ENCODE measurements at places on chromosomes 16 and 17. TPM values are rescaled to one million over a fixed set of nuclear protein-coding genes. Genes with fewer than 3 reads are reported as not detected.

GRCh38 chr17:42669977-42670788, 6.6 kb downstream of the PLEKHH3 start:
- DNase-seq: peak; percentile 67

DNA sequence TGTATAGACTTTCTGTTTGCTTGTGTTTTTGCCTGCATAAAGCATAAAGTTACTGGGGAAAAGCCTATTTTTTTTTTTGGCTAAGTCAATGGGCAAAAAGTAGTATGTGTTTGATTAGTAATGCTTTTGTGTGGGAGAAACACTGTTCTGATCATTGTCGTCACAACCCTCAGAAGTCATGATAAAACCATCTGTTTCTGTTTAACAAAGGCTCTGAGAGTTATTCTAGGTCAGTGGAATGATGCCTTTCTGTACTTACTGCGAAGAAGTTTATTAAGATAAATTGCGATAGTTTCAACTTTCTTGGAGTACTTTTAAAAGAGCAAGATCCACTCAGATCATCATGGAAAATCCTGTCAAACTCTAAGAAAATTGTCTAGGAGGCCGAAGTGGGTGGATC, 80.9 kb downstream of the PRKCA start:
- no peak for DNase-seq

- DNase-seq: peak; percentile 84
These were observed 7.4 kb upstream of the ARMC7 start for GRCh38 chr17:75102385-75102821.

GRCh38 chr17:21239680-21240368, 13.4 kb downstream of the NATD1 start:
- DNase-seq: no peak

- DNase-seq: no peak
These were observed 2.0 kb downstream of the YWHAE start for GRCh38 chr17:1398028-1398427.

The ZNF48 gene
- polyA plus RNA-seq: 9.9 TPM

DNA sequence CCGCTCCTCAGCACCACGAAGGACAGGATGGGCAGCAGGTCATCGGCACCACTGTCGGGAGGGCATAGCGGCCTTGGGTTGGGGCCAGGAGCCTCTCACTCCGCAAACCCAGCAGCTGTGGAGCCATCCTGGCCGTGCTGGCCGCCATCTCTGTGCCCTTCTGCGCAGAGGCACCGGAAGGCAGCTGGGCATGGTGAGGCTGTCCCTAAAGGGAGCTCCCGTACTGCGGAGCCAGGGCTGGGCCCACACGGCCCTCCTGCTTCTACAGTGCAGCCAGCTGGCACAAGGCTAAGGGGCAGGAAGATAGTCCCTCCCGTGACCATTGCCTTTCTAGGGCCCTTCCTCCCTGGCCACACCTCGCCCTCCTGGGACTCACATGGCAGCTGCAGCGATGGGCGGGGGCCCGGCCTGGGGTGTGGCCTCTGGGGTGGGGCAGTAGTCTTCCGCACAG, 7.0 kb upstream of the SPATA2L start:
- no peak for DNase-seq

The SSTR5 gene
- polyA plus RNA-seq: not detected

- DNase-seq: no peak
These were observed 1.7 kb downstream of the MLST8 start for GRCh38 chr16:2206780-2207433.

The OR1A1 gene
- not detected for polyA plus RNA-seq

GRCh38 chr17:1197781-1198490, 18.2 kb upstream of the ABR start:
- peak; percentile 91 for DNase-seq

DNA sequence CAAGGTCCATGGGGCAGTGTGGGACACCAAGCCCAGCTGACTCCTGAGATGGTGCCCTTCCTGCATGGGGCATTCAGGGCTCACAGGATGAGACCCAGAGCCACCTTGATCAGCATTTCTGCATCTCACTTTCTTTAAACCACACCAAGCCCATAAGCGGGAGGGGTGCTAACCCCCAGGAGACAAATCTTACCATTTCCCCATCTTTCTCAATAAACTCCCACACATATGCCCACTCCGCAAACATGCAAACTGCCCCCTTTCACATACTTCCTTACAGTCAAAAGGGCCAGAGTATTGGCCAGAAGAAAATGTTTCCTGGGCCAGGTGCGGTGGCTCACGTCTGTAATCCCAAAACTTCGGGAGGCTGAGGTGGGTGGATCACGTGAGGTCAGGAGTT, 3.7 kb upstream of the SLC39A11 start:
- no peak for DNase-seq

GRCh38 chr16:6977291-6977690, 355.4 kb upstream of the RBFOX1 start:
- DNase-seq: no peak

The FBXW10B gene
- polyA plus RNA-seq: not detected

DNA sequence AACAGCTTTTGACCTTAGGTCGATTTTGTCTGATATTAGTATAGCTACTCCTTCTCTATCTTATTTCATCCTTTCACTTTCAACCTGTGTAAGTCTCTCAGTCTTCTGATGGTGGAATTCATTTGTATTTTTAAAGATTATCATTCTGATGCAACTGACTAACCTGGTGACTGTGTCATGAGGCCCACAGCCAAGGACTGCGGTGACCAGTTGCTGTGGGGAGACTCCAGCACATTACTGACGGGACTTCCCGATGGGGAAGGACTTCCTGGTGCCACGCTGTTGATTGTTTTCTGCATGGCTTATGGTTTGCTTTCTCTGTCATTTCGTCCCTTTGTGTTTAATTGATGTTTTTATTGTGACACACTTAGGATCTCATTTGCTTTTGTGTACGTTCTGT, 34.2 kb downstream of the RMI2 start:
- no peak for DNase-seq

The C16orf89 gene
- polyA plus RNA-seq: not detected

DNA sequence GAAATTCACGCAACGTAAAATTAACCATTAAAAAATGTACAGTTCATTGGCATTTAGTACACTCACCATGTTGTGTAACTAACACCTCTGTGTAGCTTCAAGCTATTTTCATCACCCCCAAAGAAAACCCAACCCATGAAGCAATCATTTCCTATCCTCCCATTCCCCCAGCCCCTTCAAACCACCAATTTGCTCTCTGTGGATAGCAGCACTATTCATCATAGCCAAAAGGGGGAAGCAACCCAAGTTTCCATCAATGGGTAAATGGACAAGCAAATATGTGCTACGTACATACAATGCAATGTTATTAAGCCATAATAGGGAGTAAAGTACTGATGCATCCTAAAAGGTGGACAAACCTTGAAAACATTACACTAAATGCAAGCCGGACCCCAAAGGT, 10.9 kb upstream of the KRT222 start:
- DNase-seq: no peak

- peak; percentile 27 for DNase-seq
These were observed 840 bp upstream of the CD300LB start for GRCh38 chr17:74532115-74532514.

GRCh38 chr17:28324781-28325180, 5.8 kb downstream of the TMEM97 start:
- DNase-seq: no peak

DNA sequence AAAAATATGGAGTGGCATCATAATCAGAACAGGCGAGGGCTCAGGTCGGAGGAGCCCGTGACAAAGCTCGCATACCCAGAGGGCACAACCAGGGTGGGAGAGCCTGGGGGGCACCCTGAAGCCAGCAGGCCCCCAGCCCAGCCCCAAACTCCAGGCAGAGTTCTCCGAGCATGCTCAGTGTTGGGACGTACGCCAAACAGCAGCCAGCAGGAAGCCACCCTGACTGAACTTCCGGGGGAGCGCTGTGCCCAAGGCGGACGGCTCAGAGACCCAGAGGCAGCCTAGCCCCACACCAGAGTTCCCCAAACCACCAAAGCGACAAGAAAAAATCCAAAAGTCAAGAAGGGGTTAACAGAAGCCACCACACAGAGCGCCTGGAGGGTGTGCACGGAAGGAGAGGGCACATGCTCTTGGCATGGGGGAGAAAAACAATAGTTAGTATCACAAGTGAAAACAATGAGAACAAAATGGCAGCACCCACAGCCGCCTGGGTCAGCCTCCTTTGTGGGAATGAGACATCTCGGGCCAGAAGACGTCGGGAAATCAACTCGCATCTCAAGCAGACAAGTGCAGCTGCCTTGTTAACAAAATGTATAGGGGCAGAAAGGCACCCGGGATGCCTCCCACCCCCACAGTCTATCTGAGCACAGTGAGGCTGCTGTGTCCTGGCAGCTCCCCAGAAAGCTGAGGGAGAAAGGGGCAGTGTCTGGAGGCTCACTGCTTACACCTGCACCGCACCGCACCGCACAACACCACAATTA, 11.9 kb downstream of the EXOC7 start:
- DNase-seq: no peak

DNA sequence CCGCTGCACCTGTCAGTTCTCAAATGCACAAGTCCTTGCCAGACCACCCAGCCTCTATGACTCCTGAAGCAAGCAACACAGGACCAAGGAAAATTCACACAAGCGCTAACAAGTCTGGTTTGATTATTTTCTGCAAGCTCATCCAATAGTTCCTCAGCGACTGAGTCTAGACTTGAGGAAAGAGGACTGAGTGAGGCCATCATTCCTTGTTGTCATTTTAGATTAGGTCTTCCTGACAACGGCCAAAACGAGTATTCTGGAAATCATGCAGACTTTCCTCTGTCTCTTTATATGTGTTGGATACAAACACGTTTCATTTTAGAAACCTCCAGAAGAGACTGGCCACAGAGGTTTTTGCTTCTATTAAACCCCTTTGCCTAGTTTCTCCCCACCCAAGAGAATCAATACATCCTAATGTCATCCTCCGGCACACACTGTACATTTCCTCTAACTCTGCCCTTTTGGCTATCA, 561 bp downstream of the CCDC47 start:
- no peak for DNase-seq

DNA sequence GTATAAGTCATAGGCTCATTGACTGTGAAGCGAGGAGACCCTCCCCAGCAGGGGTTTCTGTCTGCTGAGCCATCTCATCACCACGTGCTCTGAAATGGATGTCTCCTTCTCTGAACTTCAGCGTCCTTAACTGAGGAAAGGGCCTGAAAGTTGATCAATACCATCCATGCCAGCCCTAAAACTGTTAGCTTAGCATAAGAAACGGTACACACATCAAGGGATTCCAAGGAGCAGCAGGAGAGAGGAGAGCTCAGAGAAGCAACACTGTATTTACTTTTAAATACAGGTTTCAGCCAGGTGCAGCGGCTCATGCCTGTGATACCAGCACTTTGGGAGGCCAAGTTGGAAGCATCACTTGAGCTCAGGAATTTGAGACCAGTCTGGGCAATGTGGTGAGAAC, 248.9 kb upstream of the TNRC6C start:
- no peak for DNase-seq

The KRT28 gene
- polyA plus RNA-seq: not detected

GRCh38 chr17:70181376-70181775, 12.0 kb downstream of the KCNJ2 start:
- no peak for DNase-seq

DNA sequence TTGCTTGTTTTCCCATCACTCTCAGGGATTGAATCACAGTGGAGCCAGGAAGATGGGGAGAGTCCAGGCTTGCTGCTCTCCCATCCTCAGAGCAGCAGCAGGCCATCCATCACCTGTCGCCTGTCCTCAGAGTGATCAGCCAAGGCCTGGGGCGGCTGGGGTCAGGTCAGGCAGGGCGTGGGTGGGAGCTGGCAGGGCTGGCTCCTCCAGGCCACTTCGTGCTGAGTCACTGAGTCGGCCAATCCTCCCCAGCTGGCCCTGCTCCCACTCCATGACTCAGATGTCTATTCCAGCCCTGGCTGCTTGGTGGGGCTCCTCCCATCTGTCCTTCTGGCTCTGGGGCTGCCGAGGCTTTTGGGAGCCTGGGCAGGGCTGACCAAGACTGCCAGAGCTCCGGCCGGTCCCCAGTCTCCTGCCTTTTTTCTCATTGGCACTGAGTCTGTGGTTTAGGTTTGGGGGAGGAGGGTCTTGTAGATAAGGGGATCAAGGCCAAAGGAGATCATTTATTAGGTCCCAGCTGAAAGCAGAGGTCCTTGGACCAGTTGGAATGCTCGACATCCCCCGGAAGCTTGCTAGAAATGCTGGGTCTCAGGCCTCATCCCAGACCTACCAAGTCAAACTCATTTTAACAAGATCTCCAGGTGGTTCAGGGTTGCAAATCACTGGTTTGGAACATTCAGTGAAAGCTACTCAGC, 72.7 kb downstream of the ABCC1 start:
- no peak for DNase-seq

The KRT23 gene
- not detected for polyA plus RNA-seq

- no peak for DNase-seq
These were observed 22.4 kb downstream of the GDE1 start for GRCh38 chr16:19499481-19499880.

GRCh38 chr17:2610195-2611175, 17.0 kb downstream of the PAFAH1B1 start:
- no peak for DNase-seq

The CD300LG gene
- polyA plus RNA-seq: not detected
